H7 (cell line): ENCODE measurements at places on chromosomes 1 and 21. TPM values are rescaled to one million over a fixed set of nuclear protein-coding genes. Genes with fewer than 3 reads are reported as not detected.

Gene SLC30A10
- 0.15 and 0.17 TPM in 2 replicates for total RNA-seq

Gene HSD3B2
- 0.07 TPM in 2 replicates for total RNA-seq

- DNase-seq, result no peak
Measured at GRCh38 chr1:7562729-7563605, 208.1 kb upstream of the VAMP3 start.

- no peak for DNase-seq
Measured at GRCh38 chr1:125065092-125065820, 3880.5 kb downstream of the SRGAP2C start.

GRCh38 chr1:245961137-245961540, 545.9 kb downstream of the SMYD3 start:
- DNase-seq, result no peak

DNA sequence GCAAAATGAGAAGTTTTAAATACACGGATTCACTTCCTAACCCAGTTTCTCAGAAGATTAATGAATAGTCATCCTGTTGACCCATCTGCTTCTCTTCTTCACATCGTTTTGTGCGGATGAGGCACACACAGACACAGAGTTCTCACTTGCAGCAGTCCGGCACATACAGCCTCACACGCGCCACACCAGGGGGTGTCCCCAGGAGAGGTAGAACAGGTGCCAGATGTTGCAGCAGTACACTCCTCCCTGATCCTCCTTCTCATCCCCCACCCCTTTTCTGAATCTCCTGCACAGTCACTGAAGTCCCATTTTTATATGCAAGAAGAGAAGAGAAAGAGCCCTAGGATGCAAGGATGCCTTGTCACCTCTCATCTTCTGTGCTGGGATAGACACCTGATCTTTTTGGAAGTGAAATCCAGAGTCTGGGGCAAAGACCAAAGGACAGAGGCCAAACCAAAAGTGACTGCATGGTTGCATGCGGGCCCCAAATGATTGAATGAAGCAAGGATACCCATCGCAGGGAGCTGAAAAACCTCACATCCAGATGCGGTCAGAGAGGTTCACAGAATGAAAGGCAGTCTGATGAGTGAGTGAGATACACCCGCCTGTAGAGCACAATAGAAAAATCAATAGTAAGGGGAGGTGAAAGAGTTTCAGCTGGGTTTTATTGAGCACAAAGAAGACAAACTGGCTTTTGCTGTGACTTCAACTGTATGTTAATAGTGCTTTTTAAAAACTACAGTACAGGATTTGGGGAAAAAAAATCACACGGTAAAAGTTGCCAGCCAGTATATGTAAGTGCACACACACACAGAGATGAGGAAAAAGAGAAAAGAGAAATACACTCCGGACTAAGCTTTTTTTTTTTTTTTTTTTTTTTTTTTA, 28.9 kb downstream of the PBX1 start:
- no peak for DNase-seq

- DNase-seq, result peak; percentile 66
Measured at GRCh38 chr21:45256021-45256911, 31.4 kb downstream of the POFUT2 start.

DNA sequence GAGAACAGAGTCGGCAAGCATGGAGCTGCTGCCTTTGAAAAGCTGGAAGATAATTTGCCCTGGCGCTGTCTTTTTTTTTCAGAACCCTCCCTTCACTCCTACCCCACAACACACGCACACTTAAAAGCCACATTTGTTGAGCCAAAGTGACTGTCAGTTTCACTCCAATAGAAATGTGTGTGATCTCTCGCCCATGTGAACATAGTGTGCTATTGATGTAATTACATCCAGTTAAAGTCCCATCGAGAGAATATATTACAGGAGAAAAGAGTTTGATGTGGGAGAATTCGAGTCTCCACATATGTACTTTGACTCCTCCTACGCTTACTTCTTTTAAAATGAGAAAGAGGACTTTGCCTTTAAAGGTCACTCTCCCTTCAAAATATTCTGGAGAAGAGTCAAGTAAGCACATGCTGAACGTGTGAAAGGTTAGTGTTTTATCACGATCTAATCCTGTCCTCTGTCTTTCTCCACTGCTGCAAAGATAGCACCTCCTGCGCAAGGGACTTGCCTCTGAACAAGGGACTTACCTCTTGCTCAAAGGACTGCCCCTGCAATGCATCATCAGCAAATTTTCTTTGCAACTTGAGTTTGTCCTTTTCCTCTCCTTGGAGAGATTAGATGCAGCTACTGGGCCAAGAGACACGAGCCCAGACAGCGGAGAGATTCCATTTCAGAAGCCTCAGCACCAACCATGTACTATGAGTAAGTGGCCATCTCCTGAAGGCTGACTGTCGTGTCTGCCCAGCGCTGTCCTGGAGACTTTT, 613.9 kb downstream of the PTPRU start:
- no peak for DNase-seq

DNA sequence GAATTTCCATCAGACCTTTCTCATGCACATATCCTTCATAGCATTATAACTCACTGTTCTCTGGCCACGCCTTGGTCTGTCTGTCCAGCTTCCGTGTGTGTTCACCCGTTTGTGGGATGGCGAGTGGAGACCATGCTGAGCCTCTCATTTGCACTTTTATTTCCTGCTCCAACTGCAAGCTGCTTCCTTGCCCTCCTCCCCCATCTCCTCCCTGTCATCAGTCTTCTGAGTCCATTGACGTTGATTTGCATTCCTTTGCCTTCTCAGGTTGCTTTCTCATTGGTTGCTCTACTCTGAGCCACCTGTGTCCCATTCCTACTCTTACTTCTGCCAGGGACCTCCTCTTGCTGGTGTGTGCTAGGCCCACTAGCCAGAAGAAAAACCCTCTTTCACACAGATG, 146.4 kb downstream of the NOS1AP start:
- DNase-seq, result peak; percentile 46

Gene NBPF6
- total RNA-seq, result not detected in 2 replicates
